ENCODE measurements at places on chromosomes 5 and 9.

GRCh38 chr5:45171563-45171962, 362.8 kb downstream of the MRPS30 start:
- DNase-seq = peak; percentile 4

DNA sequence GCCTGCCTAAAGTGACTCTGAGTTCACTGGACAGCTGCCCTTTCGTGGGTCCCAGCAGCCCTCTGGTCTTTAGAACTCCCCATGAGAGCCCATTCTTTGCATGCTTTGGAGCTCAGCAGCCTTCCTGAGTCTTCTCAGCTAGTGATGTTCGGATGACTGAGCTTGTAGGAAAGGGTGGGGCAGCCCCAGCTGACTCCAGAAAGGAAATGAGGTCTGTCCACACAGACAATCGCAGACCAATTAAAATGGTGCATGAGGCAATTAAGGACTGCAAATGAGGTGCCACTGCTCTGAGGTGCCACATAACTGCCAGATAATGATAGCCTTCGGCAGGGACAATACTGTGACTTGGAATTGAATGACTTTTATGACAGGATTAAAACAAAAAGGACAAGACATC, 25.4 kb upstream of the TOMM5 start:
- peak; percentile 14 for DNase-seq

- no peak for DNase-seq
Observed at GRCh38 chr5:112616812-112617547, 120.7 kb upstream of the APC start.

GRCh38 chr5:1231354-1231905, 6.2 kb downstream of the SLC6A18 start:
- DNase-seq = no peak

DNA sequence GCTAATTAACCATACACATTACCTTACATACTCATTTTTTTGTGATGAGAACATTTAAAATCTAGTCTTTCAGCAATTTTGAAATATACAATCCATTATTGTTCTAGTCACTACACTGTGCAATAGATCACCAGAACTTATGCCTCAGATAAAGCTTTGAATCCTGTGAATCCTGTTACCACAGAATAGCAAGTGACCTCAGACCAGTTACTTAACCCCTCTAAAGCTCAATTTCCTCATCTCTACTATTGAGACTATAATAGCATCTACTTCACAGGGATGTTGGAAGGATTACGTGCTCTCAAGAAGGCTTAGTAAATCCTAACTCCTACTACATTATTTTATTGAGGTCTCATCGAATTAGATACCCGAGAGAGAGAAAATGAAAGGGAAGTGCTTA, 60.2 kb upstream of the PIP5K1B start:
- no peak for DNase-seq

GRCh38 chr5:162139190-162139589, 71.6 kb downstream of the GABRG2 start:
- no peak for DNase-seq

GRCh38 chr5:100553209-100553608, 18.0 kb downstream of the FAM174A start:
- DNase-seq = no peak

DNA sequence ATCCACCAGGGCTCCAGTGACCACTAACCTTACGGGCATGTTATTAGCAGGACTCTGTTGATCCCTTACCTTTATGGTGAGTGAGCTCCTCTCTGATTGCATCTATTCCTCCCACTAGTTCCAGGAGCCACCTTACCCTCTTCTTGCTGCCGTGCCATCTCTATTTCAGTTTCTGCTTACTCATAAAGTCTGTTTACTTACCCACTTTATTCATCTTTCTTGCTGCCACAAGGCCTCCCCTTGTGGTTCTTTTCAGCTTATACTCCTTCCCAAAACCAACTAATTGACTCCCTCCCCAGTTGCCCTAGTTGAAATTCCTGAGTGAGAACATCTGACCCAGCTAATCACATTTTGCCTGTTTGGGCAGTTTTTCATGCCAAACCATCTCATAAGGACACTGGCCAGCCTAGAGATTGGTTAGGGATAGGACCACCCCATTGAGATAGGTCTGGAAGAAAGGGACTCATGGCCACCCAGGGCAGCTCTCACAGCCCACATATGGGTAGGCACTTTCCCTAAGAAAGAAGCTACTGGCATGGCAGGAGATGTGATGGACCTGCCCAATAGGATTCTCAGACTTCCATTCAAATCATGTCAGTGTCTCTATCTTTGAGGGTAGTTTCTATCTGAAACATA, 412.7 kb downstream of the EFNA5 start:
- DNase-seq = no peak

GRCh38 chr9:136898483-136899100, 12.3 kb downstream of the TRAF2 start:
- no peak for DNase-seq

- DNase-seq = peak; percentile 46
Observed at GRCh38 chr5:57175551-57176309, 1.9 kb downstream of the GPBP1 start.

- peak; percentile 4 for DNase-seq
Observed at GRCh38 chr5:85132269-85132668, 747.6 kb upstream of the EDIL3 start.

GRCh38 chr5:6902597-6902996, 189.4 kb downstream of the TENT4A start:
- DNase-seq = no peak

DNA sequence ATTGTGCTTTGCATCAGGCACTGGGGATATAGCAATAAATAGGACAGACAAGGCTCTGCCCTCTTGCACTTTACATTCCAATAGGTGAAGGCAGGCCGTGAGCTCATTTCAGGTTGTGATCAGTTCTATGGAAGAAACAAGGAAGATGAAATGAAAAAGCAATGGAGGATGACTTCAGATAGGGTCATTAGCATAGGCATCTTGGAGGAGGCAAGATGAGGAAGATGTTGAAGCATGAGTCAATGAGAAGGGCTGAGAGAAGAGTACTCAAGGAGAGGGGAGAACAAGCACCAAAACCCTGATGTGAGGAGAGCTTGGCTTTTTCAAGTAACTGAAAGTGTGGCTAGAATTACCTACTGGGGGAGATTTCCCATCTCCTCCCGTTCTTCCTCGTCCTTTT, 5.0 kb upstream of the SPARC start:
- DNase-seq = no peak

DNA sequence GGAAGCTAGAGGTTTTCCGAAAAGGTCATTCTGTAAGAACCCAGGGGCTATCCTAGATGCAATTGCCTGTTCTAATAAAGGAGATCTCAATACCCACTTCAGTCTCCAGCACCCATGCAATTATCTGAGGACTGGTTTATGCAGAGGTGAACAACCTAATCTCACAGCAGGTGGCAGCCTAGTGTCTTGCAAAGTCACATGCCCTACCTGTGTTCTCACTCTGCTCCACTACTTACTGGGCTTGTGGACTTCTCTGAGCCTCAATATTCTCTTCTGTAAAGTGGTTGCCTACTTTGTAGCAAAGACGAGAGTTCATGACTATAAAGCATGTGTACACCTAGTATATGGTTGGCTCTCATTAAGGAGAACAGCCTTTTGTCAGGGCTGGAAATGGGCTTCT, 21.0 kb upstream of the ALDH1B1 start:
- peak; percentile 68 for DNase-seq
